ENCODE measurements at places on chromosomes 12 and 14. TPM values are rescaled to one million over a fixed set of nuclear protein-coding genes. Genes with fewer than 3 reads are reported as not detected.

Gene FSCB
- polyA plus RNA-seq: not detected

Gene DDX55
- polyA plus RNA-seq: 21.0 TPM

Gene GTF2H3
- 23.6 TPM for polyA plus RNA-seq

Gene TUNAR
- polyA plus RNA-seq: 0.50 TPM

Gene PZP
- polyA plus RNA-seq: 0.30 TPM

Gene BATF
- 0.46 TPM for polyA plus RNA-seq

Gene TMEM132D
- 1.6 TPM for polyA plus RNA-seq

Gene LRRC10
- 0.09 TPM for polyA plus RNA-seq

Gene ANO2
- polyA plus RNA-seq: 4.8 TPM

Gene PLXNC1
- polyA plus RNA-seq: 7.8 TPM

Gene TMEM119
- polyA plus RNA-seq: 15.3 TPM

Gene NR4A1
- polyA plus RNA-seq: 14.7 TPM
